NCI-H748 treated with DMSO at 0.1 percent for 48 hours (cell line): ENCODE measurements at places on chromosomes 6 and 20.

DNA sequence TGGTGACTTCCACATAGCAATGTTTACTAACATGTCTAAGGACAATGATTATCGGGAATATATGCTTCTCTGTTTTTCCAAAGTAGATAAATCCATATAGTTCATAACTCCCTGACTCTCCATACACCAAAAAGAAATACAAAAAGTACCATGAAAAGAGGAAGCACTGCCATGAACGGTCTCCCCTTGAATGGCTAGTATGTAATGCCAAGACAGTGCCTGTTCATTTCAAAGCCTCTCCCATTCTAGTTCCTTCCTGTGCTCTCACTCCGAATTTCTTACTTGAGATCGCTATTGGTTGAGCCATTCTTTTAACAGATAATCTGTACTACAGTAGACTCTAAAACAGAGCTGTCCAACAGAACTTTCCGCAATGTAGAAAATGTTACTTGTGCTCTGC, 54.8 kb upstream of the EDN1 start:
- no peak for DNase-seq

DNA sequence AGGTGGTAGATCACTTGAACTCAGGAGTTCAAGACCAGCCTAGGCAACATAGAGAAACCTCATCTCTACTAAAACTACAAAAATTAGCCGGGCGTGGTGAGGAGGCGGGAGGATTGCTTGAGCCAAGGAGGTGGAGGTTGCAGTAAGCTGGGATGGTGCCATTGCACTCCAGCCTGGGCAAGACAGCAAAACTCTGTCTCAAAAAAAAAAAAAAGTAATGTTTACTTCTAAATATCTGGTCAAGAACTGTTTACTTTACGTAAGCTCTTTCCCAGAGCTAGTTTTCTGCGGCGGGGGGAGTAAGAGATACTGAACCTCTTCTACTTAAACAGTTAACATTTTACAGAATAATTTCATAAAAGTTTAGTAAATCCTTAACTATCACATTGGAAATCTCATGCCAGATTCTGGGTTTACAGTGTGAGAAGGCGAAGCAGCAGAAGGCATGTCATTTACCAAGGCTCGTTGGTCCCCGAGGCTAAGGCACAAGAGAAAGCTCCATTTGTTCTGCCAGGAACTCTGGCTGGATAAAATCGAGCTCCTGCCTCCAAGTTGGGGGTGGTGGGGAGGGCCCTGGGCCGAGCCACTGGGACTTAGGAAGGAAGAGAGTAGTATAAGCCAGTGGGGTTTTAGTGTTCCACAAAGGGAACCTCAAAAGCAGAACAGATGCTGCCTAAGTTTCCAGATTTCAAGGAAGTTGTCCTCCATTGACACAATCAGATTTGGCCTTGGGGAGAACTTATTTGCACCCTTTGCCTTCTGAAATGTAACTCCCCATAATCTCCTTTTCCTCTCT, 41.7 kb downstream of the ARFGEF2 start:
- DNase-seq = no peak

DNA sequence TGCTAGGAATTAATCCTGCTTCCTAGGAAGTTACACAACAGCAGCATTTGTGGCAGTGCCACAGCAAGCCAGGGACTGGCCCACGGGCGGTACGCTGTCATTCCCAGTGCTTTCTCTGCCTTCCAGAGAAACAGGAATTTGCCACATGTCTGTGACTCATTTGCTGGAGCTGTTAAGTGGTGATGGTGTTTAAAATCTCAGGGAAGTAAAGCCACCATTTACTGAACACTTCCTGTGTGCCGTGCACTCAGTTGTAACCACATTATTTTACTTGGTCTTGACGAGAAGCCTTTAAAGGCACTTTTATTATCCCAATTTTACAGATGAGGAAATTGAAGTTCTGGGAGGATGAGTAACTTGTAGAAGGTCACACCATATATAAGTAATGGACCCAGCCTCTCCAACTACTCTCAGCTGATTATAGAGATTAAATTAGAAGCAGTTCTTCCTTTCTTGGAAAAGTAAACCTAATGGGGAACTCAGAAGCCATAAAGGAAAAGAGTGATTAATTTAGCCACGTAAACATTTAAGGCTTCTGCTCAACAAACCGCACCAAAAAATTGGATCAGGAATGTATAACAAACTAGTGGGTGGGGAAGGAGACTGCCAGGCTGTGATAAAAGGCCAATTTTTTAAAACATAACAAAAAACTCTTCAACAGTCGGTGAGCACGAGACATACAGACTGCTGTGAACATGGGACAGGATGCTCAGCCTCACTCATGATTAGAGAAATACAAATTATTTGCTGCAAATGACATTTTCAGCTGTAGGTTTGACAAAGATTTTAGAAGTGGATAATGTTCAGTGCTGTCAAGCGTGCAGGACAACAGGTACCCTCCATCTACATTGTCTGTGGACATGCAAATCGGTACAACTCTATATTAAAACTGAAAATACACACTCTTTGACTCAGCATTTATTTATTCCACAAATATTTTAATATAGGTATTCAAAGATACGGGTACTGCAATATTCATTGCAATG, 311.2 kb downstream of the NRN1 start:
- no peak for DNase-seq

DNA sequence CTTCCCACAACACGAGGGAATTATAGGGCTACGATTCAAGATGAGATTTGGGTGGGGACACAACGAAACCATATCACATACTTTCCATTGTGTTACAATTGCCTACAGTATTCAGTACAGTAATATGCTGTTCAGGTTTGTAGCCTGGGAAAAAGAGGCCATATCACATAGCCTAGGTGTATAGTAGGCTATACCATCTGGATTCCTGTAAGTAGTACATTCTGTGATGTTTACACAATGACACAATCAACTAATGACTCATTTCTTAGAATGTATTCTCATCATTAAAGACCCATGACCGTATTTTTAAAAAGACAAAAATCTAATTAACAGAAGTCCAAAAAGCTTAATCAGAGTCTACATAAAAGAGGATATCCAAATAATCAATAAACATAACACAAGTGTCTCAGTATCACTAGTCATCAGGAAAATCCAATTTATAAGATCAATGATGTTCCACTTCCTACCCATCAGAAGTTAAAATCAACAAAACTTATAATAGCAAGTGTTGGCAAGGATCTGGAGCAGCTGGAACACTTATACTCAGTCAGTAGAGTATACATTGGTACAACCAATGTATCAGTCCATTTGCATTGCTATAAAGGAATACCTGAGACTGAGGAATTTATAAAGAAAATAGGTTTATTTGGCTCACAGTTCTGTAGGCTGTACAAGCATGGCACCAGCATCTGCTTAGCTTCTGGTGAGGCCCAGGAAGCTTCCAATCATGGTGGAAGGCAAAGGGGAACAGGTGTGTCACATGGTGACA, 215.9 kb downstream of the CLVS2 start:
- no peak for DNase-seq

- peak; percentile 17 for DNase-seq
These were observed 10.7 kb downstream of the TBXT start for GRCh38 chr6:166156942-166157341.

DNA sequence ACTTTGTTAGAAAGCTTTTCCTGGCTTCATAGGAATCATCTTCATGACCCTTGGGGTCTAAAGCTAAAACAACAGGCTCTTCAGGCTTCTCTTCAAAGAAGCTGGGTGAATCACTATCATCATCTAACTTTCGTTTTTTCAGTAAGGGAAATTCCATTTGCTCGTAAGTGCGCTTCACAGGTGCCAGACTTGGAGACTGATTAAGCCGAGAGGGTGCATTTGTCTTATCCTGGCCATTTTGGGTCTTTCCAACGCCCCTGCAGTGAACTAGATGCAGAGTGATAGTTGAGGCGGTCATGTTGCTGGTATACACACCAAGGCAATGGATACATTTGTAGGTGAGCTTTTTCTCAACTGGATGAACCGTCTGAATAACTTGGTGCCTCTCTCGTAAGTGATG, 38.8 kb downstream of the ADNP start:
- no peak for DNase-seq
